ENCODE measurements at places on chromosomes 7 and 10.
A peak's percentile ranks its signal among the peaks of the same experiment; 100 is the strongest.

DNA sequence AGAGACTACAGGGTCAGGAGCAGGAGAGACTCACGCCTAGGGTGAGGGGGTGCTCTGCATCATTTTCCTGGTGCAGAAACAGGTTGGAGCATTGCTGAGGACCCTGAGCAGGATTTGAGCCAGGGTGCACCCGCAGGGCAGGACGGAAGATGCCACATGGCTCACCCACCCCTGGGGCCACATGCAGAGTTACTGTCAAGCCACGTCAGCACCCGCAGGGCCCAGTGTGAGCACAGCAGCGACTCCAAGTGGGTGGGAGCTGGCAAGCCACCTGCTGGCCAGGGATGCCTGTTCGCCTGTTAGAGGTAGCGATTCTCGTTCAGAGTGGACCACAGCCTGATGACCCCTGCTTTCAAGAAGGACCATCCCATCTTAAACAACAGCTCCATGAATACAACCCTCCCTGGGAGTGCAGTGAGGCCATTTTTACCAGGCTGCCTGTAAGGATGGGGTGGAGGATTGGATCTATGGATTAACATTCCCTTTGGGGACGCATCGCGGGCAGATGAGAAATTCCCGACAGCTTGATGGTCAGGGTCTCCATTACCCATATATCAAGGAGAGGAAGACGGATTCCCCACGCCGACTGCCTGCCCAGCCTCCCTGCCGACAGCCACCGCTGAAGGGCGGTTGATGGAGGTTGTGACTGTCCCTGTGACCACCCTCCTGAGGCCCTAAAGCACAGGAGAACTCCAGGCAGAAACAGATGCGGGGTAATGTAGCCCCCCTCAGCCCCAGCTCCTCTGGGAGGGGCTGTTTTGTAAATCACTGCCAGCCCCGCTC is 101.1 kb upstream of the RET start:
- DNase-seq, result no peak

DNA sequence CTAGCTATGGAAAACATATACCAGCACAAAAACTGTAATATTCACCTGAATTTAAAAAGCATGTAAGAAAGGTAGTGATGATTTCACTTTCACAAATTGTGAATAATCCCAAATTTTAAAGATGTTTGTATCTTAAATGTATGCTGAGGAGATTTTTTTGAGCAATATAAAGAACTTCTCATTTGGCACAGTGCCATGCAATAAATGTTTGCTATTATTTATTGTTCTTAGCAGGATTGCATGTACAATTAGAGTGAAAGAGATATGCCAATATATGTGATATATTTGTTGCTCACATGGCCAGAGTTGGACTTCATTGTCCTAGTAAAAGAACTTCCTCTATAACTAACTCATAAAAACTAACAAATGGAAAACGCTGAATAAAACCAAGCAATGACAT is 895.1 kb upstream of the KCND2 start:
- no peak for DNase-seq

DNA sequence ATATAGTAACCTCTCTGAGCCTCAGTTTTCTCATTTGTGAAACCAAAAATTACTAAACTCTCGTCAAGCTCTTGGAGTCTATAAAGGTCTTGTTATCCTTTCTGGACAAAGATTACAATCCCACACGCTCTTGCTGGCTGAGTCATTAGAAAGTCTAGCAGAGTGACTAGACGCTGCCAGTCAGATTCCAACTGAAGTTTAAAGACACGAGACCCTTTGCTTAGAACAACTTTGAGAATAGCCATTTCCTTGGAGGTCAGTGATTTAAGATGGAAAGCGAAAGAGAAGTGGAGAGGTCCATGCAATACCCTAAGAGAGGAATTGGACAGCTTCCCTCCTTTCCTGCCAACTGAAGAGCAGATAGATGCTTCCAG is 119.5 kb downstream of the APBB1IP start:
- no peak for DNase-seq

DNA sequence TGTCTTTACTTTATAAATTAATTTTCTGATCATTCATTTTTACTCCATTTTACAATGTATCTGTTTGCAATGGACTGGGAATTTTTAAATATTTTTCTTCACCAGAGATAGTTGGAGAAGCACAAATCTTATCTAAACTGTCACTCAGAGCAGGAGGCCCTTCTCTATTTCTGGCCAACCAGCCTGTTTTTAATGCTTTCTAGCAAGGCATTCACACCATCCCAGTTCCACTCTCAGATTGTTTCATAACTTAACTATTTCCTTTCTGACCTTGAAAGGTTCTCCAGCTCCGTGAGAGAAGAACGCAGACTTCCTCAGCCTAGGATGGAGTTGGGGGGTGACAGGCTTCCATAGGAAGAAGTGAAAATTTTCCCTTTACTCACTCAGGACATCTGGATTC is 155.8 kb downstream of the SKIDA1 start:
- no peak for DNase-seq

- no peak for DNase-seq
These were observed 92.8 kb downstream of the CHN2 start for GRCh38 chr7:29287366-29287765.

GRCh38 chr10:57905861-57906260 is 361.8 kb downstream of the IPMK start:
- DNase-seq, result no peak

DNA sequence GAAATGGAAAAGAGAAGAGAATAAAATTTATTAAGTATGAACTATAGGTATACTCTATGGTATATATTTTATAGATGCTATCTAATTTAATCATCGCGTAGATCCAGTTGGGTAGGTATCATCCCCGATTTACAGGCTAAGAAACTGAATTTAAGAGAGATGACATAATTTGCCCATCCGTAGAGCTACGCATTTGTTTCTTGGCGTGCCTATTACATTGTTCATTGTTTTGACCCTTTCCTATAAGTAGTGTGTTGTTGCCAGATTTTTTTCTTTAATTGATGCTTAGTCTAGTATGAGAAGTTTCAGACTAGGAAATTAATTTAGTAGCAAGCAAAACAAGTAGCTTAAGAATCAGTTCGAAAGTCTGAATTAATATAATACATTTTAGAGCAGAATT is 205.7 kb upstream of the NPSR1 start:
- DNase-seq, result no peak

- DNase-seq, result no peak
These were observed 205.5 kb downstream of the SEMA3D start for GRCh38 chr7:84981055-84981976.

- DNase-seq, result no peak
These were observed 70.6 kb downstream of the NPS start for GRCh38 chr10:127619546-127620325.

DNA sequence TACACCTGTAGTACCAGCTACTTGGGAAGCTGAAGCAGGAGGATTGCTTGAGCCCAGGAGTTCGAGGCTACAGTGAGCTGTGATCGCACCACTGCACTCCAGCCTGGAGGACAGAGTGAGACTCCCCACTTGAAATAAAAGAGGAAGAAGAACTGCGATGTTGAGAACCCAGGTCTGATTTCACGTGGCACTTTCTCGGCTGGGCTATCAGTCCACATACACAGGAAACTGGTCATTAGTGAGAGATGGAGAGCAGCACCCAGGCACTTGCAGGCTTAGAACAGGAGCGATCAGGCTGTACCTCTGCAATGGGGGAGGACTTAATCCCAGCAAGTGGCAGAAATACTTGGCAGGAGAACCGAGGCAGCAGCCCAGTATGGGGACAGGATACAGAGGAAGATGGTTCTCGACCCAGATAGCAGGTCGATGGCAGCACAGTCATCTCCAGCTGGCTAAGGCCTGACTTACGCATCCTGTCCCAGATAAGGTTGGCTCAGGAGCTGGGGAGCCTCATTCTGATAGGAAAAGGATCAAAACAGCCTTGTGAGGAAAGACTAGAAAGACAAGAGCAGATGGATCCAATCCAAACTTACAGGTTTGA is 487.7 kb upstream of the AUTS2 start:
- DNase-seq, result no peak

GRCh38 chr7:98753989-98754479 is 115.8 kb downstream of the TMEM130 start:
- DNase-seq, result no peak

DNA sequence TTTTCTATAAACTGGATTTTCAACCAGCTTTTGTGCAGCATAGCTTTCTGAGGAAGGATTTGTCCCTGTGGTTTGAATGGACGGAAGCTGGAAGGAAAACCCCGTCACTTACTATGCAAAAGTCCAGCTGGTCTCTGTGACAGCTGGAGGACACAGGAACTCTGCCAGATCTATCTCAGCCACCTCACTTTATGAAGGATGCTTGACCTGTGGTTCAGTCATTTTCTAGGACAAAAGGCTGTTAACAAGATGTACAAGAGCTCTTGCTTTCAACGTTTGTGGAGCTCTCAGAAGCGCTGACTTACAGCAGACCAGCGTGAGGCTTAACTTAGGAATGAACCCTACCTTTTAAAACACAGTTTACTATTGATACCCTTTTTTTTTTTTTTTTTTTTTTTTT is 90.8 kb downstream of the CREM start:
- DNase-seq, result no peak

GRCh38 chr7:111080495-111081105 is 10.3 kb upstream of the LRRN3 start:
- DNase-seq, result no peak

DNA sequence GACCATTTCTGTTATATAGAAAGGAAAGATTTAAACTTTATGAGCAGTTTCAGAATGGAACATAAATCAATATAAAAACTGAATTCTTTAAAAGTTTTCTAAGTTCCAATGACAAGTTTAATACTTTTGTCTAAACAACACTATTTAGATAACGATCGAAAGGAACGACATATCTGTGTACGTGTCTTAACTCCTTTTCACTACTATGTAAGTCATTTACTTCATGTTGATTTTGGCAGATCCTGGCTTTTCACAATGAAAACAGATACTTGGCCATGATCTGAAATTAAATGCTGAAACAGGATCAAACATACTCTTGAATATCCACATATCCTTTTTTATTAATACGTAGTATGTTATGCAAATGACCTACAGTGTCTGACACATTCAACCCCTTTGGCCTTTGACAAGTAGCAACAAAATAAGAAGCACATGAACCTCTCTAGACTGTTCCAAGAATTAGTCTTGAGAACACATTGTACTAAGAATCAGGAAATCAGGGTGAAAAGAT is 41.9 kb downstream of the RNLS start:
- DNase-seq, result no peak

DNA sequence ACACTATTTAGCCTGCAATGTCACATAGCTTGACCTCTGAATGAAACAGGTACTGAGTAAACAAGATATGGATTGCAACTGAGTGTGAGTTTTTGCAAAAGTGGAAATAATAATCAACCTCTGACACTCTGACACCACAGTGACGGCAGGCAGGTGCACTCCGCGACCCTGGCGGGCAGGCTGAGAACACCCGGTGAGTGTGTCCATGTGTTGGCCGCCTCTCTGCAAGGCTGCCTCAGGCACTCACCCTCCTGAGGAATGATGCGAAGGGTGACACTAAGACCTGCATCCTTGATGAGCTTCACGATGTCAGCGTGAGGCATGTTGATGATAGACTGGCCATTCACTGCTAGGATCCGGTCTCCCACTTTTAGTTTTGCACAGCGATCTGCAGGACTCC is 336.2 kb downstream of the PHTF2 start:
- no peak for DNase-seq

DNA sequence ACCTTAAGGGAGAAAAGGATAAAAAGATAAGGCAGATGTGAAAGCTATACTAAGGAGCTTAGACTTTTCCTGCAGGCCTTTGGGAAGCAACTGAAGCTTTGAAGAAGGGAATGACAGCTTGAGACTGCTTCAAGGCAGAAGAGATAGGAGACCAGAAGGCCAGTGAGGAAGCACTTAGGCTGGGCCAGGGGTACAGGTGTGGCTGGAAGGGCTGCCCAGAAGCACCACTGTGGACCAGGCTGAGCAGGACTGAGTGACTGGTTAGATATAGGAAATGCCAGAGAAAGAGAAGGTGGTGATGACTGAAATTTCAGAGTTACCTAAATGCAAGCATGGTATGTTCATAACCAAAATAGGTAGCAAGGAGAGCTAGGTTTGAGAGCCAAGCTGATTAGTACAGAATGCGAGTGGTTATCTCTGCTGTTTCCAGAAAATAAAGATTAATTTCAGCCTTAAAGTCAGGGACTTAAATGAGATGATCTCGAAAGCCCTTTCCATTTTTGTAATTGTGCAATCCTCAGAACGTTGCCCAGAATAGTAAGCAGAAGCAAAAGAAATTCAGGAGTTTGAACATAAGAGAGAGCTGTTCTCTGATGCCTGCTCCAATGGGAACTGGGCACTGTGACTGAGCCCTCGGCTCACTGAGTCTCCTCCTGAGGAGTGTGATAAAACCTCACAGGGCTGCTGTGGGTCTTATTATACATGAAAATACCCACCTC is 54.9 kb downstream of the MET start:
- DNase-seq, result no peak

DNA sequence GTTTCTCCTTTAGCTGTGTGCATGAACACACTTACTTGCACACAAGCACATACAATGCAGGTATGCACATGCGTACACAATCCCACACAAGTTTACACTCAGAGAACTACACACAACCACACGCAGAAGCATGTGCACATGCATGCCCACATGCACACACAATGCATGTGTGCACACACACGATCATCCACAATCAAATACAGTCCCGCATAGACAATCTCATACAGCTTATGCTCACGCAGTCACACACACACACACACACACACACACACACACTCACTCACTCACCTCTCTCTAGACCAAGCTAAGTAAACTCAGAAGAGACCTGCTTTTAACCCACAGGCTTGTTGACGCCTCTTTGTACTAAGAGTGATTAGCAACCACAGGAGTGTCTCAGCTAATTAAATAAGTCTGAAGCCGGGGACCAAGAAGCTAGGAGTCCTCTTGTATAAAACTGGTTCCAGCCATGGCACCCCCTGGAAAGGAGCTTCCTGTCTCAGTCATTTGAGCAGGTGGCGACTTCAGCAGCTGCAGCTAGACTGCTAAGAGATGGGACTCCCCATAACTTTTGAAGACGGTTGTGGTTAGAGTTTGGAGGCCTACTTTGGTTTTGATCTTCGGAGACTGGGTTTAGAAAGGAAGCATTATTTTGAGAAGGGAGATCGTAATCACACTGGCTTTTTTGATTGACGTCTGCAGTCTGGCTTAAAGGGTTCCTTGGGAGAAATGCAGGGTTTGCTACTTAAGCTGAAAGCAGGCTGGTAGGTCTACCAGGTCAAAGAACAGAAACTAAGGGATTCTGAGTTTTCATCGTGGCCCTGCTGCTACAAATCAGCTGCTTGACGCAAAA is 82.3 kb upstream of the ADRB1 start:
- peak; percentile 83 for DNase-seq

DNA sequence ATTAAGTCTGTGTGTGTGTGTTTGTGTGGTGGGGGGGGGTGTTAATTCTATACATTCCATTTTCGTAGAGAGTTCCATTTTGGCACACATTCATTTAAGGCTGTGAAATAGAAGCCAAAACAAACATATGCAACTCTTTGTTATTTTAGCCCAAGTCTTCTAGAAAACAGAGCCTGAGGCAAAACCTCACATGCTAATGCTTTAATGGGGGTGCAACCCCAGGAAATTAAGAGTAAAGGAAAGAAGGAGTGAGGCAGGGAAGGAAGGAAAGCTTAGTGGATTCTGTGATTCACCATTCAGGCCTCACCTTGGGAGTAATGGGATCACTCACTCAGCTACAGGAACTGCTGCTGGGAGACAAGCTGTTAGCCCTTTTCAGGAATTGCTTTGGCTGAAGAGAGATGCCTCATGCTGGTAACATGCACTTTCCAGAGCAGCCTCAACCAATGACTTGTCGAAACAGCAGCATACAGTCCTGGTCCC is 73.0 kb upstream of the CTTNBP2 start:
- DNase-seq, result no peak

Data from CD4-positive, alpha-beta T cell treated with Interleukin-6 at 100 ng/mL for 8 hours (primary cell).